Stimulated activated CD8-positive, alpha-beta memory T cell treated with anti-CD3 and anti-CD28 coated beads, Interleukin-15, amount 100 ng/mL, for 1 hour (primary cell): ENCODE measurements at places on chromosomes 3 and 15.

DNA sequence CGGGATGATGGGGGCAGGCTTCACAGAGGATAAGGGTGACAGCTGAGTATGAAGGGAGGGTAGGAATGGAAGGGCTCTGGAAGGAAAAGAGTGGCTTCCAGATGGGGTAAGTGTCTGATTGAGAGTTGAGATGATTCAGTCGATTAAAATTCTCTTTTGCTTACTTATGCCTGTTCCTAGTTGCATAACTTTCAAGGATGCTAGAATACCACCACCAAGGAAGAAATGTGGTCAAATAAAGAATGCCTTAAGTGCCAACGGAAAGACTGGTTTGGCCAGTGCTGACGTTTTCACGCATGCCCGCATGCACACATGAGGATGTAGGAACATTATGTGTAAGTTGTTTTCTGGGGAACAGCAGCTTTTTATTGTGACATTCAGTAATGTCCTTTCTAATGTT, 263.4 kb upstream of the WNT5A start:
- DNase-seq: no peak

DNA sequence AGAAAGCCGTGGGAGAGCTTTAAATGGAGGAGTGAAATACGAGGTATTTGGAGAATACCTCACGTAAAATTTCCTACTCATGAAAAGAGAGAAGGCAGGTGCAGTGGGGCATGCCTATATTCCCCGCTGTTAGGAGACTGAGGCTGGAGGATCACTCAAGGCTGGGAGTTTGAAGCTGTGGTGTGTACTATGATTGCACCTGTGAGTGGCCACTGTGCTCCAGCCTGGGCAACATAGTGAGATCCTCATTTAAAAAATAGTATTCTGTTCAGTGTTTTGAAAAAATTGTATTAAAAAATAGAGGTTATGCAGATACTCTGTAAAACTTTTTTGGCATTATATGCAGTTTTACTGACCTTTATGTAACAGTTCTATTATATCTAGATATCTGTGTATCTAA, 20.0 kb downstream of the UBE2E1 start:
- DNase-seq: no peak

GRCh38 chr3:139473155-139473771, 3.1 kb downstream of the RBP2 start:
- no peak for DNase-seq

DNA sequence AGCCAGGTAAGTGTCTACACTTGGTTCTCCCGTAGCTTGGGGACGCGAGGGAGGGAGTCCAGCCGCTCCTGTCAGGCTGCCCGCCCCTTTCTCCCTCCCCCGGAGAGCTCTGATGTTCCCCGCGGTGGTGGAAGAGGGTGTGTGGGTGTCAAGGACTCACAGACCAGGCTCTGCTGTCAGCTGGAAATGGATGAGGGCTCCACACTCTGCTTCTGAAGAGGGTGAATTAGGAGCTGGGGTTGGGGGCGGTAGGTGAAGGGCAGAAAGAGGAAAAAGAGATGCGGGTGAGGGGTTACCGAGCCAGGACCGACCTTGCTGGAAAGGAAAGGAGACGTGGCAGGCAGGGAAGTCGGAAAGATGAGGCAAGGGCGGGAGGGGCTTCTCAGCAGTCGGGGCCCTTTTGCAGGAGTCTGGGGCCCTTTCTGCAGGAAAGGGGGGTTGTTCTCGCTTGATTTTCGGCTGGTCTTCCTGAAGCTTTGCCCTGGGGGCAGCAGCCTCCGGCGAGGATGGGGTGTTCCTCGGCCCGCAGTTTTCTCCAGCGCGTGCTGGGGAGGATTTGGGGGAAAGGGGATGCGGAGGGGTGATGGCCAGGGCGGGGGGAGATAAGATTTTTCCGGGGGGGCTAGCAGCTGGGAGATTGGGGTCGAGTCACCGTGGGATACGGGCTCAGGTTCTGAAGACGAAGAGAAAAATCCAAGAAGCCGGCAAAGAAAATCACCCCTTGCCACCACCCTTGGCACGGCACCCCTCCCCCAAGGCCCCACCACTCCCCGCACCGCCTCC, 602 bp upstream of the BAHD1 start:
- no peak for DNase-seq

DNA sequence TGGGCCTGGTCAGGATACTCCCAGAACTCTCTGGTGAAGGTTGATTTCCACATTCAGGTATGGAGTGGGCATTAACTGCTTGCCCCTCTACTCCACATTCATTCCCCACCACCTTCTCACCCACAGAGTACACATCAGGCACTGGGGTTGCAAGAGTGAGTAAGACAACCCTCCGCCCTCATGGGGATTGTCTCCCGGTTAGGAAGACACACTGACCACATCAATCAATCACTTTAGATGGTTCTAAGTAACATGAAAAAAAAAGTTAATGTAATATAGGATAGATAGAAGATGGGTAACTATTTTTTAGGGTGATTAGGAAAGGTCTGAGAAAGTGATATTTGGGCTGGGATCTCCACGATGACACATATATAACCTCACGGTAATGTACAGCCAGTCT, 116.0 kb upstream of the NEO1 start:
- DNase-seq: no peak

GRCh38 chr3:132556508-132557159, 40.4 kb upstream of the ACKR4 start:
- no peak for DNase-seq

- no peak for DNase-seq
Measured at GRCh38 chr3:177602601-177603147, 405.4 kb upstream of the TBL1XR1 start.

GRCh38 chr3:35383719-35384555, 255.4 kb upstream of the ARPP21 start:
- no peak for DNase-seq

- DNase-seq: no peak
Measured at GRCh38 chr15:94348084-94348483, 116.7 kb downstream of the MCTP2 start.

- no peak for DNase-seq
Measured at GRCh38 chr3:194487289-194488054, 670 bp upstream of the ATP13A3 start.

GRCh38 chr3:167938516-167938915, 157.2 kb downstream of the GOLIM4 start:
- no peak for DNase-seq

DNA sequence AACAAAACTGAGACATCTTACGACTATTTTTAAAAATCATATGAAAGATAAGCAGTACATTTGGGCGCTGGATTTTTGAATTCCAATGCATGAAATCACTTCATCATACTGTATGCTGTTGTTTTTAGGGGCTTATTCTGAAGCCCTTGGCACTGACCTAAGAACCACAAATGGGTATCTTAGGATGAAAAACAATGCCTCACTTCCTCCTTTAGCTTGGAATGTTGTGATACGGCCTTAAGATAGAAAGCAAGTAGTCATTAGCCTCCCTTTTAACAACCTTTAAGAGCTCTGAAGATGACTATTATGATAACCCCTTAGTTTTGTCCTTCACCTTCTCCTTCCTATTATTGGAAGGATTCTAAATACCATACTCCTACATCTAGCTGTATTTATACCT, 289.8 kb downstream of the ARPP21 start:
- no peak for DNase-seq

GRCh38 chr3:104245261-104245660, 1121.4 kb upstream of the ALCAM start:
- no peak for DNase-seq

- DNase-seq: no peak
Measured at GRCh38 chr3:72259755-72260587, 475.0 kb upstream of the PROK2 start.

GRCh38 chr3:124846189-124846588, 41.0 kb downstream of the ITGB5 start:
- DNase-seq: no peak

- DNase-seq: no peak
Measured at GRCh38 chr3:131540143-131540542, 37.4 kb upstream of the MRPL3 start.

DNA sequence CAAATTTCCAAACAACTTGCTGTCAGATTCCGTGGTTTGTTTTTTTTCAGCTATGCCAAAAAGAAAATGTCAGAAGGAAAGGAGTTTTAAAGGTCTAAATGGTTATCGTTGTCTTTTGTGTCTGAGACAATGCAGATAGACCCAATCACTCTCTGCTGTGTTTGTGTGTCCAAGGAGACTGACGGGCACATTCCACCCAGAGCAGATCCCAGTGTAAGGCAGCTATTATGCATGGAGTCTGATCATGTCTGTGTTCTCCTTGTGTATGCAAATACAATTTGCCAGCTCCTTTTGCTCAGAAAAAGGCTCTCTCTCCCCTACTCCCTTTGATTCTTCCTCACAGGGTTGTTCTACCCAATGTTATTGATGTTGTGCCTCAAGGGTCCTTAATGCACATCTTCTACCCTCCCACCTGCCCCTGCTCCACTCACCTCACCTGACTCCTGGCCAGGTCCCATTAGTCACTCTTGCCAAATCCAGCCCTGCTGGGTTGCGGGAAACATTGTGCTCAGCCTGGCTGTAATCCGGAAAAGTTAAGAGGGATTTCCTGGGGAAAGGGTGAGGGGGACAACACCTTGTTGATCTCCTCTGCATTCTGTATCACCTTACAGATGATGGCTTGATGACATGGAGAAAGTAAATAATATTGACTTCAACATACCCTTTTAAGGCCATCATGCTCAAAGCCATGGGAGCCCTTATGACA, 61.0 kb downstream of the OTOL1 start:
- no peak for DNase-seq

- DNase-seq: no peak
Measured at GRCh38 chr3:65873028-65873427, 165.7 kb downstream of the MAGI1 start.

DNA sequence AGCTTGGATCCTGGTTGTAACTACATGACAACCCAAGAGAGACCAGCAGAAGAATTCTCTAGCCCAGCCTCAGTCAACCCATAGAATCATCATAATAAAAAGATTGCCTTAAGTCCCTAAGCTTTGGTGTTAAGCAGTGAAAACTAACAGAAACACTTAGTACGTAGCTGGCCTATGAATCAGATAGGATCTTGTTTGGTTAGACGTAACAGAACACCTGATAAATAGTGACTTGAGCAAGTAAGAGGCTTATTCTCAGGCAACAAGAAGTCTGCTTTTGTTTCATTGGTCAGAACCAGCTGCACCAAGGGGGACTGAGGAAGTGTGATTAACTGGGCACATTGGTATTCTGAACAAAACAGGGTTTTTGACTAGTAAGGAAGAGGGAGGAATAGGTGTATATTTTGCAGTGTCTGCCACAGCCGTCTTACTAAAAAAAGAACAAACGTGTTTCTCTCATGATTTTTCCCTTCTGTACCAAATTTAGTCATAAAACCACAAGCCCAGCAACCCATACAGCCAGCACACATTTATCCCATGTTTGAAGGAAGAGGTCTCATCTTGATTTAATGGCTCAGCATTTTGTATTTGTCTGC, 53.3 kb upstream of the GLCE start:
- DNase-seq: no peak

DNA sequence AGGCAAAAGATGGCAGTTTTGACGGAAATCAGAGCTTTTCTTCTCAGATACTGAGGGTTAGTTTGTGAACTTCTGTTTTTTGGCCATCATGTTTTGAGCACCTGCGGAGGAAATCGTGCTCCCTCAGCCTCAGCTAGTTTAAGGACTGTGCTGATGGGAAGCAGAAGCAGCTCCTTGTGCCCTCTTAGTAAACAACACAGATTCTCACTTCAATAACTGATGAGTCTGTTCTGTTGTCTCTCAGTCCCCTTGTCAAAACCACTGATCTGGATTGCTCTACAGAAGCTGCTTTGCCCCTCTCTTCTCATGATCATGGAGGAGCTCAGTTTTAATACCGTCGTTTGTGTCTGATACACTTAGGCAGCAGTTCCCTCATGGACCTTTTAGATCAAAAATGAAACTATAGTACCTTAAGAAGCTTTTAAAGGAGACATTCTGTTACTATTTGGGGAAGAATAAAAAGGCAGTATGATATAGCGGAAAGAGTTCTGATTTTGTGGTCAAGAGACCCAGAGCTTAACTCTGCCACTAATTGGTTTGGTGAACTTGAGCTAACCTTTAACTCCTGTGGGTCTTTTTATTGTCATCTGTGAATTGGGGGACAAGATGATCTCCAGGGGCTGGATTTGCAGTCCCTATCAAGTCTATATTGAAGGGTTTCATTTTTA, 152.6 kb downstream of the BBX start:
- DNase-seq: no peak

DNA sequence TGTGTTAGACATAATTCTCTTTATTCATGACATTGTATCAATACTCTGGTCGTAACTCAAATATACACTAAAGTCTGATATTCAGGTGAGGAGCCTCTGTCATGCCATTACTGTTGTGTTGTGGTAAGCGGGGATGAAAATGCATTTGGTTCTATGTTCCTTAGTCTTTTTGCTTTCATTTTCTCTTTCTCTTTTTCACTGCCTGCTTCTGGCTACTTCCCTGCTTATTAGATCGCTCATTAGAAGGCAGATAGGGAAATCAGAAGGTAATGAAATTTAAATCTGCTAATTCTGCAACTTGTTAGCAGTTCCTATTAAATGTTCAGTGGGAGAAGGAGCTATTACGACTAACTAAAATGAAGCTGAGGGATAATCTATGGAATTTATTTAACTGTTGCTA, 345.0 kb downstream of the GRM7 start:
- DNase-seq: no peak

- no peak for DNase-seq
Measured at GRCh38 chr3:177816667-177817208, 619.5 kb upstream of the TBL1XR1 start.

DNA sequence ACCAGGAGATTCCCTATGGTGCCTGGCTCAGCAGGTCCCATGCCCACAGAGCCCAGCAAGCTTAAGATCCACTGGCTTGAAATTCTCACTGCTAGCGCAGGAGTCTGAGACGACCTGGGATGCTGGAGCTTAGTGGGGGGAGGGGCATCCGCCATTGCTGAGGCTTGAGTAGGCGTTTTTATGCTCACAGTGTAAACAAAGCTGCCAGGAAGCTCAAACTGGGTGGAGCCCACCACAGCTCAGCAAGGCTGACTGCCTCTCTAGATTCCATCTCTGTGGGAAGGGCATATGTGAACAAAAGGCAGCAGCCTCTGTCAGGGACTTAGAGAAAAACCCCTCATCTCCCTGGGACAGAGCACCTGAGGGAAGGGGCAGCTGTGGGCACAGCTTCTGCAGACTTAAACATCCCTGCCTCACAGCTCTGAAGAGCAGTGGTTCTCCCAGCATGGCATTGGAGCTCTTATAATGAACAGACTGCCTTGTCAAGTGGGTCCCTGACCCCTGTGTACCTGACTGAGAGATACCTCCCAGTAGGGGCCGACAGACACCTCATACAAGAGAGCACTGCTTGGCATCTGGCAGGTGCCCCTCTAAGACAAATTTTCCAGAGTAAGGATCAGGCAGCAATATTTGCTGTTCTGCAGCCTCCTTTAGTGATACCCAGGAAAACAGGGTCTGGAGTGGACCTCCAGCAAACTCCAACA, 231.5 kb upstream of the SETMAR start:
- DNase-seq: no peak

- no peak for DNase-seq
Measured at GRCh38 chr3:126274735-126275619, 82.2 kb downstream of the KLF15 start.
